ENCODE measurements at places on chromosomes 2 and 18. TPM values are rescaled to one million over a fixed set of nuclear protein-coding genes. Genes with fewer than 3 reads are reported as not detected.

The ZNF804A gene
- total RNA-seq, result not detected

The PIEZO2 gene
- total RNA-seq, result 1.3 TPM

The PRKAG3 gene
- not detected for total RNA-seq

The METAP1D gene
- 2.8 TPM for total RNA-seq

The LONRF2 gene
- total RNA-seq, result 3.0 TPM

The COL6A3 gene
- 0.15 TPM for total RNA-seq

The BCL11A gene
- not detected for total RNA-seq

The RFTN2 gene
- not detected for total RNA-seq

The RAB6C gene
- not detected for total RNA-seq

The NT5DC4 gene
- not detected for total RNA-seq

The ACADL gene
- not detected for total RNA-seq

The CFAP53 gene
- total RNA-seq, result 0.19 TPM

The NEU2 gene
- total RNA-seq, result not detected
